Naive B cell (primary cell): ENCODE measurements at places on chromosomes 6 and 20. TPM values are rescaled to one million over a fixed set of nuclear protein-coding genes. Genes with fewer than 3 reads are reported as not detected.

DNA sequence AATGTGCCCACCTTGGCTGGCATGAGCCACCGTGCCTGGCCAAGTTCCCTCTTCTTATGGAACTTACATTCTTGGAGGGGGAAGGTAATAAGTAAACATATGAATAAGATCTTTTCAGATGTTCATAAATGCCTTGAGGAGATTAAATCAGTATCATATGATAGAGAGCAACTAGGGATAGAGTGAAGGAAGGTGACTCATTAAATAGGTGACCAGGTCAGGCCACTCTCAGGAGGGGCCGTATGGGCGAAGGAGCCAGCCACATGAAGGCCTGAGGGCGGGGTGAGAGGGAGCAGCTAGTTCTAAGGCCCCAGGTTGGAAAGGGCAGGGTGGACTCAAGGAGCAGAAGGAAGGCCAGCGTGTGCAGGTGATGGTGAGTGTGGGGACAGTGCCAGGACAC, 91.1 kb downstream of the UST start:
- no peak for DNase-seq

DNA sequence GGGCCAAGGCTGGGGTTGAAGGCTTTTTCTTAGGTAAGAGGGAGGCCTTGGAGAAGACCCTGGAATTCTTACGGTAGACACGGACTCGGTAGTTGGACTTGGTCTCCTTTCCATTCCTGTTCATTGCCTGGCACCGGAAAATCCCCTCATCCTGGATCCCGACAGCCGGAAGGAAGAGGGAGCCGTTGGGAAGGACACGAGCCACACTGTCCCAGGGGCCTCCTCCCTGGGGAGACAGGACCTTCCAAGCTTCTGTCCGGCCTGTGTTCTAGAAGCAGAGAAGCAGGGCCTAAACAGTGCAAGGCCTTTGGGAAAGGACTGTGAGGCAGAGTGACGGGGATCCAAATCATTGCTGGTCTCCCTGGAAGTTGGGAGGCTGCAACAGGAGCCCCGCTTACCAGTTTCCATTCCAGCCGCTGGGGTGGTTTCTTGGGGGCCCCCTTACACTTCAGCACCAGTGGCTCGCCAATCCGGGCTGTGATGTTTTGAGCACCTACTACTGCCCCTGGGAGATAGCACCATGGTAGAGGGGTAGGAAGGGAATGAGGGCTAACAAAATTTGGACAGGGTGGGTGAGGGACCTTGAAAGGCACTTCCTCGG, 470 bp downstream of the AGER start:
- DNase-seq: no peak

GRCh38 chr20:53929974-53930650, 140.3 kb downstream of the BCAS1 start:
- no peak for DNase-seq

Gene GTSF1L
- not detected for polyA plus RNA-seq

DNA sequence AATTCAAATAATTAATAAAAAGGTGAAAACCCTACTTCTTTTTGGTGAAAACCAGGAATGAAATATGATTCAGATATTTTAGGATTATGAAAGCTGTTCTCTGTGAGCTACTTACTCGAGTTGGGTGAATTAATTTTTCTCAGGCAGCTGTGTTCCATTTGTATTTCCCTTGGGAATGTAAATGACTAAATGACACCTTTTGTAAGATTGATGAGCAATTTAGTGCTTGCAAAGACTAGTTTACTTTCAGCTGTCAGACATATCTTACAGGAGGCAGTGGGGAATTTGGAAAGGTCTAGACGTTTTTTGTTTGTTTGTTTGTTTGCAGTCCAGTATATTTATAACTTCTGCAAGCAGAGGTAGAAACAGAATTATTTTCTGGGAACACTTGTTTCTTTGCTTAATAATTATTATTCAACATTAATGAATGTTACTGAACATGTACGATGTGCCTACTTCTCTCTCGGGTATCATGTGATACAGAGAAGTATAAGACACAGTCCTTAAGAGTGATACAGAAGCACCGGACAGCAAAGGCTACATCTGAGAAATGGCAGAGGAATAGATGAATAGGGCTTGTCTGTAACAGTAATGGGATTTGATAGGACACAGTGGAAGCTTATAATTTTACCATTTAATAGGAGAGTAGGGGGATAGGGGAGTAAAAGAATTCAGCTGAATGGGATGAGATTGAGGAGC, 91.3 kb downstream of the AKAP7 start:
- no peak for DNase-seq

Gene CTCFL
- not detected for polyA plus RNA-seq

DNA sequence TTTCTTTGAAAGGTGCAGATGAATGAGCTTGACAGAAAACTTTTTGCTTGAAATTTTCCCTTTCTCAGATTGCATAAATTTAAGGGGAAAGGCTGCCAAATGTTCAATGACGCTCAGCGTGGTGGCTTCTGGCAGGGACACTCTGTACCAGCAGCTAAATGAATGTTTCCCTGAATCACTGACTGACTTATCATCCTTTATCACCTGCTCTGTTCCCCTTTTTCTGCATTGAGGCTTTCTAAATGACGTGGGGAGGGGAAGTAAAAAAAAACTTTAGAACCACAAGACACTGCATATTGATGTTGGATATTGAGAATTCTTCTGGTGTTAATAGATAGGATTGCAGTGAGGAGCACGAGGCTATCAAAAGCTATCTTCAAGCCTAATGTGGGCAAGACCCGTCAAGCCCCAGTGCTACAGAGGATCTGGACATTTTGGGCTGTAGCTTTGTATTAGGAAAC, 46.9 kb upstream of the ENPP5 start:
- DNase-seq: peak; percentile 49

GRCh38 chr20:20276811-20277530, 90.9 kb upstream of the INSM1 start:
- DNase-seq: no peak

Gene SYCP2
- 0.12 TPM for polyA plus RNA-seq

DNA sequence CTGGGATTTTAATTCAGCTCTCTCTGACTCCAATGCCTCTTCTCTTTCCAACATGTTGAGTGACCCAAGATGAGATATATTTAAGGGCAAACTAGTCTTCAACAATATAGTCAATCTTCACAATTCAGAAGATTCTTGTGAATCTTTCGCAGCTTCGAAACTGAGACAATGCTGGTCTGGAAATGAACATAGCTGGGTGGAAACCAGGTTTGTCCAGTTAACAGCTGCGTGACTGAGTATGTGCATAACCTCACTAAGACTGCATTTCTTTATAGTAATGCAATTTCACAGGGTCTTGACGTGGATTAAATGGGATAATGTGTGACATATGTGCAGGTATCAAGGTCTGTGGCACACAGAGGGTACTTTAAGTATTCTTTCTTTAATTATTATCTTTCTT, 18.9 kb downstream of the PTPRT start:
- DNase-seq: no peak

DNA sequence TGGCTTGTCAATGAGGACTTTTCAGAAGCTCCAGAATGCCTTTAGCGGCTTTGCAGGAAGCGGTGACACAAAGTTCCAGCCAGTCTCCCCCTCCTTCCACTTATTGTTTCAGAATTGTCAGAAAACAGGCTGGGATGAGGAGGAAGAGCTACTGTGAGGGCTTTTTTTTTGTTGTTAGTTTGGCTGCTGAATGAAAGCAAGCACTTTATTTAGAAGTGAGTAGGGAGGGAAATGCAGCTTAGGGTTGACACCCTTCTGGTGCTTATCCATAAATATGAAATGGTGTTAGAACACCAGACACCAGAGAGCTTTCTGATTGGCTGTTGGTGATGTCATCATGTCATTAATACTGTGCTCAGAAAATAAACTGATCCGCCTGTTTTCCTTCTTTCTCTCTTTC, 251.5 kb downstream of the SOX4 start:
- DNase-seq: no peak

GRCh38 chr6:136439514-136440190, 110.6 kb downstream of the MAP7 start:
- DNase-seq: no peak

Gene CCN5
- not detected for polyA plus RNA-seq

DNA sequence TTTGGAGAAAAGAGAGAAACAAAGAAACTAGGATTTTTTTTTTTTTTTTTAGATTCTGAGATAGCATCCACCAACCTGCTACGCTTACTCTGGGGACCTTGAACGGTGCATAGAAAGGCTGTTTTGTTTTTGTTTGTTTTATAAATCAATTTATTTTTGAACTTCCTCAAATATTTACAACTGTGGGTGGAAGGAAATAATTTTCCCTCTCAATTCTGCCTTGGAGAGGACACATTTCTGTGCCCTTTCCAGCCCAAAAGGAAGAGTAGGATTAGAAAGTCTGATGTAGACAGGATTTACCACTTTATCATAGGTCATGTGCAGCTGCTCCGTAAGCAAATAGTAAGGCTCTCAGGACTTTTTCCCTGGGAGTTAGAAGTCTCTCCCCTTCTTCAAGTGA, 190.5 kb downstream of the NKAIN2 start:
- no peak for DNase-seq

Gene LCA5
- 0.80 TPM for polyA plus RNA-seq
